ENCODE measurements at places on chromosomes 6 and 20.
A peak's percentile ranks its signal among the peaks of the same experiment; 100 is the strongest.

GRCh38 chr6:105620878-105621277 is 218.0 kb upstream of the PREP start:
- no peak for DNase-seq

DNA sequence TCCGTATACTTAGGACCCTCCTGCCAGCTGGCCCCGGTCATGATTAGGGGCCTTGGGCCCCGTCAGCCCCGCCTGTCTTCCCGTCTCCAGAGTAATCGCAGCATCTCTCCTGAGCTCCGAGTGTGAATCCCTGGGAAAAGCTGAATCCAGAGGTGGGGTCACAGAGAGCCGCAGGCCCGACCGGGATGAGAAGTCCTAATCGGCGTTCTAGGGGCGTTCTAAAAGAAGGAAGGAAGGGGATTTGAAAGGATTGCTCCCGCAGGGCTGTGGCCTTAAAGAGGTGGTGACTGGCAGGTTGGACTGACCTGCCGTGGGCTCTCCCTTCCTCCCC is 371 bp downstream of the HMGN4 start:
- DNase-seq, result no peak

DNA sequence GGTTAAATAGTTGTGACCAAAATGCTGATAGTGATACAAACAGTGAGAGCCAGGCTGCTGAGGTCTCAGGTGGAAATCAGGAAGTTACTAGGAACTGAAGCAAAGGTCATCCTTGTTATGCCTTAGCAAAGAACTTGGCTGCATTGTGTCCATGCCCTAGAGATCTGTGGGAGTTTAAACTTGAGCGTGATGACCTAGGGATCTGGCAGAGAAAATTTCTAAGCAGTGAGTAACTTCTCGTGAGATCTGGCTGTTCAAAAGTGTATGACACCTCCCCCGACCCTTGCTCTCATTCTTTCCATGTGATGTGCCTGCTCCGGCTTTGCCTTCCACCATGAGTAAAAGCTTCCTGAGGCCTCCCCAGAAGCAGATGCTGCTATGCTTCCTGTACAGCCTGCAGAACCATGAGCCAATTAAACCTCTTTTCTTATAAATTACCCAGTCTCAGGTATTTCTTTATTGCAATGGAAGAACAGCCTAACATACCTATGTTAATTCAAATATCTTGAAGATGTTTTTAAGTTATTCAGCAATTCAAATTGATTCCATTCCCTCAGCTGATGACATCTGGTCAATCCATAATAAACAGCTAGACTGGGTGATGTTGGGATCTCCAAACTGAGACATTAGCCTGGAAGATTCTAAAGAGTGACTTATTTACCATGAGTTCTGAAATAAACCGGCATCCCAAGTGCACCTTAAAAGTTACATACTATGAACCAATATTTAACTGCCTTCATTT is 33.8 kb downstream of the KIF16B start:
- no peak for DNase-seq

DNA sequence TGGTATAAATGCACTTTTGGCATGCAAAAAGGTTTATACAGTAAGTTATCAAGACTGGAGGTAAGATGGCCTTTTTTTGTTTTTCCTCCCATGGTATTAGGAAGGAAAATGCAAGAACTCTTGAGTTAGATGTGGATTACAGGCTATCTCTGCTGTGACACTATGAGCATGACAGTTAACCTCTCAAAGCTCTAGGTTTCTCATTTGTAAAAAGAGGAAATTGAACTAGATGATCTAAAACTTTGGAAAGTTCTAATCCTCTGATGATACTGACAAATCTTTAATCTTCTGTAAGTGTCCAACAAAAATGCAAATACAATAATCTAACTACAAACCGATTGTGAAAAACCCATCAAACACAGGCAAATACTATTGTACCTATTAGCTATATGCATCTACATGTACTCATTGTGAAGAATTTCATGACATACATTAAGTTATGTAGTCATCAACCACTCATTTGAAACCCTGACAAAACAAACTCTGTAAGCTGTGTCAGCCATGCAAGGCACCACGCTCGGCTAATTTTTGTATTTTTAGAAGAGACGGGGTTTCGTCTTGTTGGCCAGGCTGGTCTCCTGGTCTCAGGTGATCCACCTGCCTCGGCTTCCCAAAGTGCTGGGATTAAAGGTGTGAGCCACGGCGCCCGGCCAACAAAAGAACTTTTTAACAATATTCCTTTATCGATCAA is 4.2 kb downstream of the CDK19 start:
- DNase-seq, result peak; percentile 63

DNA sequence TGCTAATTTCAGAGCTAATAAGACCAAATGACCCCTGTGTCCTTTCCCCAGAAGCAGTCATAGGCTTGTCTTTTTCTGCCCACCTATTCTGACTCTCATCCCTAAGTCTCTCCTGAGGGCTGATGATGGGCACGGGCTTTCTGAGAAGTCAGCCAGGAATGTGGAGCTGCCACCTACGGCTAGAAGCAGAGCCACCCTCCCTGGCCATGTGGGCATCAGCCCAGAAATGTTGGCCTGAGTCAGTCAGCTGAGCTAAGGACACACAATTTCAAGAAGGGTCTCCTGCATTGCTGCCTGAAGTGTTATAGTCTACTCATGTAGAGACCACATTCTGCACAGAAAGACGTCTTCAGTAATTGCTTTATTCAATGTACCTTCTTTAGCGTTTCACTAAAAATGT is 17.1 kb downstream of the MYLIP start:
- DNase-seq, result no peak

- DNase-seq, result peak; percentile 7
Measured at GRCh38 chr20:25076731-25077609, 5.0 kb downstream of the VSX1 start.

GRCh38 chr6:71454056-71454455 is 165.4 kb downstream of the OGFRL1 start:
- DNase-seq, result peak; percentile 53

- no peak for DNase-seq
Measured at GRCh38 chr6:37338745-37339255, 15.0 kb upstream of the RNF8 start.

DNA sequence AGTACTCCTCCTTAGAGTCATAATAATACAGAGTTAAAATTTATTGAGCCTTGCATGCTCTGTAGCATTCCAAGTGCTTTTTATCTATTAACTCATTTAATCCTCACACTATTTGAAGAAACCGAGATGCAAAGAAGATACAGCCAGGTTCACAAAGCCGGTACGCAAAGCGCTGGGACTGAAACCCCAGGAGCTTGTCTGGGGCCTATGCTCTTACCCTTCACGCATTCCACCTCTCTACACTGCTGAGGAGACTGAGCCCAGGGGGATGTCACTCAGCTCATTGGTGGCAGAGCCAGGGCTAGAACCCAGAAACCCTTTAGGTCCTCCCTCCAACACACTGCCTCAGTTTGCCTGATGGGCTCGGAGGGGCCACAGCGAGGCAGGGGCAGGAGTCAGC is 19.7 kb upstream of the MRPS18A start:
- no peak for DNase-seq

DNA sequence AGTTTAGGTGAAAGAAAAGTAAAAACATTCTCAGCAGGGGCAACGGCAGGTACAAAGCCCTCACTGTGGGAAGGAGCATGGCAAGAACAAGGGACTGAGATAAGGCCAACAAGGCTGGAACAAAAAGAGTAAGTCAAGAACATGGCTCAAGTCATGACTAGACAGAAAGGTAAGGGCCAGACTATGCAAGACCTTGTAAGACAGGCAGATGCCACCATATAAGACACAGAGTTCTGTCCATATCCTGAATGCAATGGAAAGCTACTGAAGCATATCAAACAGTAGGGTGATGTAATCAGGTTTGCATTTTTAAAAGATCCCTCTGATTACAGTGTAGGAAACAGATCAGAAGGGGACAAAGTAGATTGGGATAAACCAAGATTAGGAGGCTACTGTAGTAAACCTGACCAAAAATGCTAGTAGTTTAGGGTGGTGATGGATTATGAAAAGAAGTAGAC is 5.5 kb downstream of the REV3L start:
- DNase-seq, result no peak

GRCh38 chr6:35719830-35720733 is 16.8 kb upstream of the ARMC12 start:
- DNase-seq, result peak; percentile 90

GRCh38 chr6:134063966-134064445 is 11.6 kb upstream of the SLC2A12 start:
- peak; percentile 56 for DNase-seq

DNA sequence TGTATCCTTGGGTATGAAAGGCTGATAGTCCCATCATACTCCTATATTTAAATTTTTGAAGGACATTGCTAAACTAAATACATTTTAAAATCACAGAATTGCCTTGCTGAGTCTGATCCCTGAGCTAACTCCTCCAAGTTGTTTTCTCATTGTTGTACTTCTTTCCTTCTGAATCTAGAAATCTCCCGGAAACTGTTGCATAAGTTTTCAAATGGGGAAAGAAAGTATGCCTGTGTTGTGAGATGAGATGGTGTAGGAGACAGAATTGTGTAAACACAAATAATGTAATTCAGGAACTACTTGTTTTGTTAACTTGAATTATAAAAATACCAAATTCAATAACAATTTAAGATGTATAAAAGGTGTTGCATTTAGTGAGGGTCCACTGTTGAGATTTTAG is 7.3 kb downstream of the PNRC1 start:
- no peak for DNase-seq
